ENCODE measurements at places on chromosomes 1 and 21.

GRCh38 chr1:12009318-12009947 is 9.9 kb upstream of the MIIP start:
- no peak for DNase-seq

GRCh38 chr1:51100264-51100880 is 1.7 kb upstream of the C1orf185 start:
- no peak for DNase-seq

GRCh38 chr1:246032031-246032551 is 475.0 kb downstream of the SMYD3 start:
- no peak for DNase-seq

GRCh38 chr1:40954626-40955025 is 24.9 kb upstream of the CTPS1 start:
- DNase-seq, result no peak

DNA sequence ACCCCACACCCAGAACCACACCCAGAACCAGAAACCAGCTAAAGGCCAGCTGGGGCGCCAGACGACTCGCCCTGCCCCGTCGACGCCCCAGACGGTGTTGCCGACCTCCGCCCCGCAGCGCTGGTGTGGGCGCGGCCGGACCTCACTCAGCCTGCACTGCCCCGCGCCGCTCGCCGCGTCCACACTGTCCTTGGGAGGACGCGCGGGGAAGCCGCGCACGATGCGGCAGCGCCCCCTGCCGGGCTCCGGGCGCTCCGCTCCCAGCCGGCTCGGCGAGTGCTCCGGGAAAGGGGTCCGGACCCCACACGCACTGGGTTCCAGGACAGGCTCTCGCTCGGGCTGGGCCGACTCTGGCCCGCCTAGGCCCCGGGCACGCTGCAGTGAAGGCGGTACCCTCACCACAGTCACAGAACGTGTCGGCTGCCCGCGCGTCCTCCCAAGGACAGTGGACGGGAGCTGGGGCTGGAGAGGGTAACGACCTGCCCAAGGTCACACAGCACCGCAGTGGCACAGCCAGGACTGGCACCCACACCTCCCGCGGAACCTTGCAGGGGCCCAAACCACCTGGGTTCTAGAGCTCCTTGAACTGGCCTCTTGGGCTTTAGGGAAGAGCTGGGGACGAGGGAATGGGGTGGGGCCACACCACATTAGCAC is 90.2 kb downstream of the DMRTA2 start:
- no peak for DNase-seq

GRCh38 chr1:79819140-79819539 is 812.6 kb upstream of the ADGRL4 start:
- no peak for DNase-seq

GRCh38 chr1:180227861-180228647 is 2.0 kb upstream of the LHX4 start:
- no peak for DNase-seq

DNA sequence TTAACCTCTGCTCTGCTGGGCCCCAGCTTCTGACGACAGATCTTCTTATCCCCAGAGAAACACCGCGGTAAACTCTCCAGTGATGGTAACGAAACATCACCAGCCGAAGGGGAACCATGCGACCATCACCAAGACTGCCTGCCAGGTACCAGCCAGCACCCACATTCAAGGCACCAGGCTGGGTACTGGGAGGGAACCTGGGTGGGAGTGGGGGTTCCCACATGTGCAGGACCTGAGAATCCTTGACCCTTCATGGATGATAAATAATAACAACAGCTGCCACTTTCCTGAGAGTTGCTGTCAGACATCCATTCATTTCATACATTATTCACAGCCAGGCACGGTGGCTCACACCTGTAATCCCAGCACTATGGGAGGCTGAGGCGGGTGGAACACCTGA is 20.8 kb downstream of the DRAXIN start:
- no peak for DNase-seq

DNA sequence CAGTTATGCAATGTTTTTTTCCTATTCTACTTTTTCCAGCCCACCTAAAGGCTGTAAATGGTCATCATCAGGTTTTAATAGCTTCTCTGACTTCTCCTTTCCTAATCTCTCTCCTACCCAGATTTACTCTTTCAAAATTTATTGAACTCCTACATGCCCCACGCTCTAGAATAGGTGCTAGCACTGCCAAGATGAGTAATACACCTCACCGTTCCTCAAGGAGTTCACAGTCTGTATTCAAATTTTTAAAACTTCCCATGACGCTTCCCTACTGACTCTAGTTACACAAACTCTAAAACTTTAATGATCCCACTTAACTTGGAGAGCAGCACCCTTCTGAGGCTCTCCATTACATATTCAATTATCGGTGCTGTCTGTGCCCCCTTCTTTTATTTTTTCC is 51.6 kb downstream of the ALG14 start:
- no peak for DNase-seq

- no peak for DNase-seq
Measured at GRCh38 chr1:15099441-15100120, 54.0 kb upstream of the TMEM51 start.

DNA sequence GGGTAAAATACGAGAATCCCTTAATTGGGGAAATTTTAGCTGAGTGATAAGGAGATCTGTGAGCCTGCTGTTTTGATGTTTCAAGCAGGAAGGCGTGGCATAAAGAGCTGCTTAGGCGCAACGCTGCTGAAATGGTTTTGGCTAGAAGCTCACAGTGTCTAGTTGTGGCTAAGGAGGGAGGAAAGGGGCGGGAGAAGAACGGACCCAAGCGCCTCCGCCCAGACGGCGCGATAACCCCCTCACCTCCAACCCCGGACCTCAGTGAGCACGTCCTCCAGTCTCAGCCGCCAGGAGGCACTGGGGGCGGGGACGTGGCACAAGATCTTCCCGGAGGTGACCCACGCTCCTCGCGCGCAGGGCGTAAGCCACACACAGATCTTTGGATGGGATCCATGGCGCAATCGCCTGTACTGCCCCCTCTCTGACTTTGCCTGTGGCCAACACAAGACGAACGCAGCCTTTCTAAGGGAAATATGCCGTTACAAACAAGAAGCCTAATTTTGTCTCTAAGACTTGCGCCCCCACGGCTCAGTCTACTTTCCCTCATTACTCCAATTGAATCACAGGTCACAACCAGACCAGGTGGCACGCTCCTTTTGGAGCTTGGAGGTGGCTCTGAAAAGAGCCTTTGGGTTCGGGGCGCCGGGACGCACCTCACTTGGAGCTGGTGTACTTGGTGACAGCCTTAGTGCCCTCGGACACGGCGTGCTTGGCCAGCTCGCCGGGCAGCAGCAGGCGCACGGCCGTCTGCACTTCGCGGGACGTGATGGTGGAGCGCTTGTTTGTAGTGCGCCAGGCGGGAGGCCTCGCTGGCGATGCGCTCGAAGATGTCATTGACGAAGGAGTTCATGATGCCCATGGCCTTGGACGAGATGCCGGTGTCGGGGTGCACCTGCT is 23.4 kb upstream of the RNF187 start:
- DNase-seq, result no peak

- no peak for DNase-seq
Measured at GRCh38 chr1:1020415-1021009, 592 bp downstream of the AGRN start.

GRCh38 chr1:67645495-67646144 is 39.4 kb upstream of the GADD45A start:
- no peak for DNase-seq

GRCh38 chr1:41365772-41366454 is 4.7 kb downstream of the FOXO6 start:
- DNase-seq, result no peak

Measured in SIG-M5 (cell line).